ENCODE measurements at places on chromosomes 7 and 10.

DNA sequence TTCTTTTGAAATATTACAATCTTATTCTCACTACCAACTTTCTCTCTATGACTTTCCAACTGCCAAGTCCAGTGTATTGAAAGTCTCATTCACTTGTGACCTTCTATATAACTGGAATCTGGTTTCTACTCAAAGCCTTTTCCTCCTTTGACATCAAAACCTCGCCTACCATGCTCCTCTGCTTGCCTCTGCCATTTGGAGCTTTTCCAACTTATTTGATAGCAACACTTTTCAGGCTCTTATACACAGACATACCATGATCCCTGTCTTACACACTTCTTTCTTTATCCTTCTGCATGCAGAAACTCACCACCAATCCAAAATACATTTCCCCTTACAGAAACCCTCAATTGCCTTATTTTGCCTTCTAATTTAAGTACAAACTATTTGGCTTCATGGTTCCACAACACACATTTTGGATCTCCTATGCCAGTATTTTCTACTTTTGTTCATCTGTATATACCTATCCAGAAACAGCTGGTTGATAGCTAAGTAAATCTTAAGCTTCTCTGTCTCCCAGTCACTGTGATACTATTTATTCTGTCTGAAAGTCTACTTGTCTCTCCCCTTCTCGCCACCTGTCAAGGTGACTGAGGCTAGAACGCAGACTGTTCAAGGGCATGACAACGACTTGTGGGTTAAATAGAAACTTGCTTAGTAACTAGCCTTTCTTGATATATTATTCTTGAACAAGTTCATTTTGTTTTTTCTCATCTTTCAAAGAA, 22.4 kb downstream of the GNG11 start:
- no peak for DNase-seq

GRCh38 chr7:23539494-23539907, 7.7 kb upstream of the TRA2A start:
- no peak for DNase-seq

DNA sequence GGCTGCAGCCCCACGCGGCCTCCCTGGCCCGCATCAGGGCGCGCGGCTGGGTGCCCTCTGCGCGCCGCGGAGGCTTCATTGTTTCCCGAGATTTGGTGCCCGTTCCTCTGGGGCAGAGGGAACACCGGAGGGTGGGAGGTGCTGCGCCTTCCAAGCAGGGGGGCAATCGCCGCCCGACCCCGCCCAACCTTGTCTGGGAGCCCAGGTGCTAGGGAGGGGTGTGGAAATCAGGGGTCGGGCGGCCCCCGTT, 1.0 kb upstream of the NRP1 start:
- no peak for DNase-seq

- no peak for DNase-seq
These were observed 220.2 kb upstream of the CELF2 start for GRCh38 chr10:10797513-10797912.

DNA sequence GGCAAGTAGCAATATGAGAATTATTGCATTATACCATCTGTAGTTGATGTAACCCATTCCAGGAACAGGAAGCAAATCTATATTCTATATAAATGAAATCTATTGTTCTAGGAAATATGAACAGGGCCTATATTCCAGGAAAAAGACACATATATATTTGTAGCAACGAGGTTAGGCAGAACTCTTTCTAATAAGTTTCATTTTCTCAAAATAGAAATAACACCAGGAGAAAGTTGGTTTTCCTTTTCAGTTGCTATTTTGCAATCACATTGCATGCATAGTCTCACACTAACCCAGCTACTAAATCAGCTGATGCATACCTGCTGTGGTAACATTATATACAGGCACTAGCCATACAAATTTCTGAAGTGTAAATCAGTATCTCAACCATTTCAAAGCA, 6.2 kb upstream of the IFIT2 start:
- DNase-seq: no peak

Measured in stimulated activated CD4-positive, alpha-beta T cell treated with anti-CD3 and anti-CD28 coated beads, Interleukin-1b, Interleukin-23, amount 100 ng/mL, for 48 hours (primary cell).